ENCODE measurements at places on chromosomes 3 and 15.

DNA sequence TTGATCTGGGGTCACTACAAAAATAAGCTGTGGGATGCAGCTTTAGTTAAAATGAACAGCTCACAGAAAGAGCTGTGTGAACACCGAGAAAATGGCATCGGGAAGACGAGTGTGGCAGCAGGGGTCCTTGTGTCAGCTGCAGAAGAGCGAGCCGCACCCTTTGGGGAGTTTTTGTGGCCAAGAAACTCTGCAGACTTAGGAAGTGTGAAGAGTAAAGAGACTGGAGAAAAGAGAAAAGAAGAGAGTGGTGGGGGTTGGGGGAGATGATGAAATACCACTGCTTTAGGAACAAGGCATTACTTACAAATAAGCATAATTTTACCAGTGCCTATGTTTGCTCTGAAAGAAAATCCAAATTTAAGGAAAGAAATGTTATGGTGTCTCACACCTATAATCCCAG lies 147.8 kb downstream of the LRRC28 start:
- DNase-seq: no peak

GRCh38 chr15:87489456-87489855 lies 767.1 kb downstream of the NTRK3 start:
- no peak for DNase-seq

- DNase-seq: peak; percentile 60
Observed at GRCh38 chr15:64046421-64047153, at the start of gene DAPK2. Gene DAPK2 (minus strand): TSS chr15:64046485. CDS start chr15:64040261, 6,224 bp downstream.

DNA sequence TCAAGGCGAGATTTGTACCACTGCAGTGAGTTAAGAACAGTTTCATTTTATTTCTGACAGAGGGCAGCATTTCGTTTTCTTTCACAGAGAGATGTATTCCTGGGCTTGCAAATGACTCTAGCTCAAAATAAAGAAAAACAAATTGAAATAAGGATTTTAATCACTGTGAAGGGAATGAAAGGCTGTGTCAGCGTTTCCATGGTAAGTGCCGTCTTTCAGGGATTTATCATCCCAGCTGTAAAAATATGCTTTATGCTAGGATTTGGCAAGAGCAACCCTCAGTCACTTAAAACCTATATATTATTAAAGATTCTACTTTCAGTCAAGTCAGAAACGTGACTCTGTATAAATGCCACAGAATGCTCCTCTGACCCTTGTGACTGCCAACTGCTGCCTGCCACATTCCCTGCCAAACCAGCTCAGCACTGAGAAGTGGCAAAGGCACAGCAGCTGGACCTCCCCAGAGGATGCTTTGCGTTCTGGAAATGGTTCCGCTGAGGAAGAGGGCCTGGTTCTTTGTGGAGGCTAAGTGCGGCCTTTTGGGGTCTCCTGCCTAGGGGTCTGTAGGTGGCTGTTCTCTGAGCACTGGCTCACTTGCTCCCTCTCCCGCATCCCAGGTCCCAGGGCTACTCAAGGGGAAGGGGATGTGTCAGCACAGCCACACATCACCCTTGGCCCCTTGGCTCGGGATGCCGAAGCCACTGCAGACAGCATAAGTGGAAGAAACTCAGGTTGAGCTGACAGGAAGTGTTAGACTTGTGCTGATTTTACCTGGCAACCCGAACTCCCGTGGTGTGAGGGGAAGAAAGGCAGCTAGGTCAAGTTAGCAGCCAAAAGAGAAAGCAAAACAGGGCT lies 56.6 kb upstream of the POMGNT2 start:
- DNase-seq: peak; percentile 66

DNA sequence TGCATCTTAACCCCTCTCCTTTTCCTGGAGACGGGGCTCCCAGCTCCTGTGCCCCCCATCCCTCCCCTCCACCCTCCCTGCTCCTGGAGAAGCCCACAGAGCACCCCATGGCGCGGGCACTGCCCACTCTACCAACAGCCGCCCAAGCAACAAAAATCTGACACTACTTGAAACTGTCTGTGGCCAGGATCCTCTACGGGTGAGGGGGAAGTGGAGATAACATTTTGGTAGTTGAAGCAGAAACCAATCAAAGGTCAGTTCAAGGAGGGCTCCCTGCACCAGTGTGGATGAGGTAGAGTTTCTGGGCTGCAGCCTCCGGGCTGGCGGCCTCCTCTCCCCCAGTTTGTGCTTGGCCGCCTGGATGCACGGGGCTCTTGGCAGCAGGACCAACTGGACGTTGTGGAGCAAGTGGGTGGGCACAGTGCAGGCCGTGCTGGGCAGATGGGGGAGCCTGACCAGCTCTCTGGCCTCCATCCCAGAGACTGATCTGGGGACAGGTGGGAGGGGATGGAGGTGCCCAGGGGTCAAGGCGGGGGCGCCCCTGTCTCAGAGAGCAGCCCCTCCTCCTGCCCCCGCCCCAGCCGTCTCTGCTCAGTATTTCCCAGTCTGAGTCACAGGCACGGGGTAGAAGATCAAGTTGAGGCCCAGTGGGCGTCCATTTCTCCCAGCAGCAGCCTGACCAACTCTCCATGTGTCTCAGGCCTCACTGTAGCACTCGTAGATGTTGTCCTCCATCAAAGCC lies 12.8 kb downstream of the H1-8 start:
- DNase-seq: no peak

- no peak for DNase-seq
Observed at GRCh38 chr3:159266779-159267178, 464.9 kb downstream of the MFSD1 start.

DNA sequence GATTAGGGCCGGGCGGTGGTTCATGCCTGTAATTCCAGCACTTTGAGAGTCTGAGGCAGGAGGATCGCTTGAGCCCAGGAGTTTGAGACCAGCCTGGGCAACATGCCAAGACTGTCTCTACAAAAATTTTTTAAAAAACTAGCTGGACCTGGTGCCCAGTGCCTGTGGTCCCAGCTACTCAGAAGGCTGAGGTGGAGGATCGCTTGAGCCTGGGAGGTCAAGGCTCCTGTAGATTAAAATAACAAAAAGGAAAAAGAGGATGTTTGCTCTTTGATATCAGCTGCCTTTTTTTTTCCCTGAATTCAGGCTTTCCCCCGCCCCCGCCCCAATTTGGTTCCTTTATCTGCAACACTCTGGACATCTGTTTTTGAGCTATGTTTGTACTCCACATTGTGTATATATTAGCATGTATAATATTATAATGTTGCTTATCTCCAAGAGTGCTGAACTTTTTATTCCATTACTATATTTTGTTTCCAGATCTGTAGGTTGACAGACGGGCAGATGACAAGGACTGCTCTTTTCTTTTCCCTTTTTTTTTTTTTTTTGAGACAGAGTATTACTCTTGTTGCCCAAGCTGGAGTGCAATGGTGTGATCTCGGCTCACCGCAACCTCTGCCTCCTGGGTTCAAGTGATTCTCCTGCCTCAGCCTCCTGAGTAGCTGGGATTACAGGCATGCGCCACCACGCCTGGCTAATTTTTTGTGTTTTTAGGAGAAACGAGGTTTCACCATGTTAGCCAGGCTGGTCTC lies 4.6 kb downstream of the SNAP23 start:
- DNase-seq: no peak

DNA sequence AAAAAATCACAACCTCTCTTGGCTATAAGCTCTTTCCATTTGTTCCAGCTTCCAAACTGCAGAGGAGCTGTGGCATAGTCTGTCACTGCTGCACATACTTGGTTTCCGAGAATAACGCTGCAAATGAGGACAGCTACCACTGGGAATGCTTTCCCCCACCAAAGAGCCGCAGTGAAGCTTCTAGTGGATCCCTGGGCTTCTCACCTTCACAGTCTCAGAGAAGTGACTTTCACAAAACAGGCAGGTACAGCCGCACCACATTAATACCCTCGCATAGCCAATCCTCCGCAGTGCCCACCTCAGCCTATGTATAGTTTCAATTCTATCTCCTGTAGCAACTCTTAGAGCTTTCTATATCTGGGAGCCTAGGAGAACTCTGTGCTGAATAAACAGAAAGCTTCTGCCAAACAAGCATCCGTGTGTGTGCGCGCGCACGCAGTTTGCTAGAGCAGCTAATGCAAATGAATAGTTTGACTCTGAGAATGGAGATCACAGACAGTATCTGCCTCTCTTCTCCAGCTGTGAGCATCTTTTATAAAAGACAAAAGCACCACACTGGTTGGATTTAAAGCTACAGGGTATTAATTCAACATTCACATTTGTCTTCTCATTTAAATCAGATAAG lies 81.9 kb upstream of the PLXND1 start:
- no peak for DNase-seq

- no peak for DNase-seq
Observed at GRCh38 chr3:103195216-103195615, 760.4 kb downstream of the ZPLD1 start.

DNA sequence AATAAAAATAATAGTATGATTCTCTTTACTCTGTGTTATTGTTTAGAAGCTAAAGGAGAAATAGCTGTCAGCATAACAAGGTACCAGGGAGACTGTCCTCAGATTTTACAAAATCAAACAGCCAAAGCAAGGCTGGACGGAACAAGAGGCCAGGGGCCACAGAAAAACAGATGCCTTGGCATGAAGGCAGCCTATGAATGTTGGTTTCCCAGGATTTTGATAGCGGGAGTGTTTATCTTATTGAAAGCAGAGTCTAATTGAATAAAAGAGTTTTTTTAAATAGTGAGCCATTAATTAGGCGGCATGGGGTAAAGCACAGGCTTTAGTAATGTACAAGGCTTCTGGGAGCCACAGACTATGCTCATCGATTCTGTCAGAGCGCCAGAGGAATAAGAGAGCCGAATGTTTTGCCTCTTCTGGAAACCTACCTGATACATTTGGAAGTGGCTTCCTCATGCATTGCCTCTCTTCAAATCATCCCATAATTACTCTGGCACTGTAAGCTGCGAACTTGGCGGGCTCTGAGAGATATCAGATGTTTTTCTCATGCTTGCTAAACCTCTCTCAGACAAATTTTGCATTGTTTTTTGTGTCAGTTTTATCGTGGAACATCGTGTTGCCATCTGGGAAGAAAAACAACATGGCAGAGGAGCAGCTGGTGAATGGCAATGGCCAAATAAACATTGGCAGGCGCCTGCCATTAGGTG lies 30.4 kb upstream of the TMCO5A start:
- DNase-seq: no peak

- no peak for DNase-seq
Observed at GRCh38 chr3:110343376-110343775, 728.2 kb upstream of the NECTIN3 start.

GRCh38 chr3:170350515-170351413 lies 6.8 kb upstream of the SKIL start:
- no peak for DNase-seq

DNA sequence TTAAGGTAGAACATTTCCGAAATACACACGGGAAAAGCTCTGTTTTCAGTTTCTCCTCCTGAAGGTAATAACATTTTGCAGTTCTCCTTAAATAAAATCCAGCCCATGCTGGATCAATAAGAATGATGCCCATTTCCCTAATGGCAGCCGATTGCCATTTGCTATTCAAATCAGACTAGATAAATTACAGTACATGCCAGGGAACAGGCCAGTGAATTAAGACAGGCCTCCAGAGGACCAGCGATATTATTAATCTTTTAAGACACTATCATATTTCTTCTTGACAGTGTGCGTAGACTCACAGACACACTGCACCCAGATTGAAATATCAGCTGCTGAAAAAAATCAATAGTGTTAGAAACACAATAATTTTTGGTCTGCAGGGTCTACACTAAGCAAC lies 422.3 kb downstream of the TIGIT start:
- DNase-seq: no peak

DNA sequence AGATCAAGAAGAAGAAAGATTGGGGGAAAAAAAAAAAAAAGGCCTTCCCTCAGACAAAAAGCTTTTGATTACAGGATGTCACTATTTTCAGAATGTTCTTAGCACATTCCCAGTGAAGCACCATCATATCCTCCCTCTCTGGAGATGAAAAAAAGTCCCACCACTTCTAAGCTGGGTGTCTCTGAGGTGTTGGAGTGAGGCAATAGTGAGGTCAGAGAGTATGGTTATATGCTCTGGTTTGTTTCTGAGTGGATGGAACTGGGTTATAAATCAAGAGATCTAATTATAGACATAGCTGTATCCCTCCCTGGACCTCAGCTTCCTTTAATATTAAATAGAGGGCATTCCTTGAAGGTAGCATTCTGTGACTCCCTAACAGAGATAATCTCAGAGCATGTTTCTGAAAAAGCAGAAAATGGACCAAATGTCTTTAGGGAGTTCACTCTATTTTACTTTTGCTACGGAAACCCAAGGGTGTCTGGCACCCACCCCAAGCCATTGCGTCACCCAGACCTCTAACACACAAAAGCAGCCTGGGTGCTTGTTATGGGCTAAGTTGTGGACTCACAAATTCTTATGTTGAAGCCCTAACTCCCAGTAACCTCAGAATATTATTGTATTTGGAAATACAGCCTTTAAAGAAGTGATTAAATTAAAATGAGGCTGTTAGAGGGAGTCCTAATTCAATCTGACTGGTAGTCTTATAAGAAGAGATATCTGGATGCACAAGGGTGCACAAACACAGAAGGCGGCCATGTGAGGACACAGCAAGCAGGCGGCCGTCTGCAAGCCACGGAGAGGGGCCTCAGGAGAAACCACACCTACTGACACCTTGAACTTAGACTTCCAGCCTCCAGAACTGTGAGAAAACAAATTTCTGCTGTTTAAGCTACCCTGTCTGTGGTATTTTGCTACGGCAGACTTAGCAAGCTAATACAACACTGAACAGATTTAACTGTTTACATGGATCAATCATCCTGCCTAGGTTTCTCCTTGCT lies 81.5 kb downstream of the MB21D2 start:
- no peak for DNase-seq

DNA sequence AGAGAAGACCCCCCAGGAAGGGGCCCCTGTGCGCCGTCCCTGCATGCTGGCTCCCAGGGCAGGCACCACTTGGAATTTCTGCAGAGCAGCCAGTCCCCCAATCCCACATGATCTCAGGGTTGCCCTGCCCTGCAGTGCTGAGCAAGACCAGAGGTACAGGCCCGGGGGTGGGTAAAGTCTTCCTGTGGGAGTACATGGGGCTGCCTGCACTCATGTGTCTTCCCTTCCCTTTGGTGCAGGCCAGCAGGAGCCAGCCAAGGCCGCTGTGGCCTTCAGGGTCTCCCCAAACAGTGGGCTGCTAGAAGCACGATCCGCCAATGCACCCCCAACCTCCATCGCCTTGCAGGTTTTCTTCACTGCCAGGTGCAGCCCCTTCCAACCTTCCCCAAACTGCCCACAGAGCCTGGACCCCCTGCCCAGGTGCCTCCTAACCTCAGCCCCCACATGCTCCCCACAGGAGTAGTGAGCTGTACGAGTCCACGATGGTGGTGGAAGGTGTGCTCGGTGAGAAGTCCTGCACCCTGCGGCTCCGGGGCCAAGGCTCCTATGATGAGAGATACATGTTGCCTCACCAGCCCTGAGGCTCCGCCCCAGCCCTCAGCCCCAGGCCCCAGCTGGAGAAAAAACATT lies 15.0 kb downstream of the ACAA1 start:
- no peak for DNase-seq

- no peak for DNase-seq
Observed at GRCh38 chr3:51099794-51100535, 285.1 kb upstream of the MANF start.

- peak; percentile 46 for DNase-seq
Observed at GRCh38 chr15:91921188-91921842, 67.8 kb downstream of the SLCO3A1 start.

- DNase-seq: peak; percentile 46
Observed at GRCh38 chr15:66566963-66567531, 1.2 kb upstream of the LCTL start.

GRCh38 chr3:63931290-63931689 lies 19.1 kb upstream of the SCAANT1 start:
- DNase-seq: no peak

- DNase-seq: peak; percentile 47
Observed at GRCh38 chr15:95839367-95839782, 491.1 kb upstream of the NR2F2 start.
